Stimulated activated CD8-positive, alpha-beta memory T cell treated with anti-CD3 and anti-CD28 coated beads, Interleukin-7, amount 100 ng/mL, for 48 hours (primary cell): ENCODE measurements at places on chromosomes 1 and 21.

- DNase-seq, result no peak
Observed at GRCh38 chr1:15039901-15040300, 113.6 kb upstream of the TMEM51 start.

GRCh38 chr1:60870269-60870865, 212.0 kb upstream of the NFIA start:
- DNase-seq, result no peak

- no peak for DNase-seq
Observed at GRCh38 chr1:100346387-100346786, 5.9 kb upstream of the CDC14A start.

GRCh38 chr1:17540255-17541001, 930 bp downstream of the ARHGEF10L start:
- DNase-seq, result no peak

- no peak for DNase-seq
Observed at GRCh38 chr1:110770832-110771231, 96.1 kb upstream of the KCNA3 start.

DNA sequence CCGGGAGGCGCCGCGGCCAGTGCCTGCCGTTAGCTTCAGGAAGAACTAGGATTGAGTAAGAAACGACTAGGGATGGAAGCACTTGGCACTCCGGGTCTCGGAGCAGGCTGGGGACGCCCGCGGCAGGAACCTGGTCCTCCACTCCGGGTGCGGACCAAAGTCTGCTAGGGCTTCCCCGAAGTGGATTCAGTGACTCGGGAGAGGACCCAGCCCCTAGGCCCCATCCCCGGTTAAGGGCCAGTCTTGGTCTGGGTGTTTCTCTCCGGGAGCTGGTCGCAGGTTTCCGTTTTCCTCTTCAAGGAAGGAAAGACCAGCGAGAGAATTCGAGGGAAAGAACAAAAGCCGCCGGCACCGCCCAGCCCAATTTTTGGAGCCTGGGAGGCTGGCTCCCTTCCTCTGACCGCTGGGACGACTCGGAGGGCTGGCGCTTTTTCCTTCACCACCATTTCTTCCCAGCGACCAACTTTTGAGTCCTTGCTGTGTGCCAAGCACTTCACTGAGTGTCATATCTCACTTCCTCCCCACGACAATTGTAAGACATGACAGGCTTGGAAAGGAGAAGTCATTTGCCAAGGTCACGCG, 16.8 kb upstream of the STMN1 start:
- DNase-seq, result no peak

DNA sequence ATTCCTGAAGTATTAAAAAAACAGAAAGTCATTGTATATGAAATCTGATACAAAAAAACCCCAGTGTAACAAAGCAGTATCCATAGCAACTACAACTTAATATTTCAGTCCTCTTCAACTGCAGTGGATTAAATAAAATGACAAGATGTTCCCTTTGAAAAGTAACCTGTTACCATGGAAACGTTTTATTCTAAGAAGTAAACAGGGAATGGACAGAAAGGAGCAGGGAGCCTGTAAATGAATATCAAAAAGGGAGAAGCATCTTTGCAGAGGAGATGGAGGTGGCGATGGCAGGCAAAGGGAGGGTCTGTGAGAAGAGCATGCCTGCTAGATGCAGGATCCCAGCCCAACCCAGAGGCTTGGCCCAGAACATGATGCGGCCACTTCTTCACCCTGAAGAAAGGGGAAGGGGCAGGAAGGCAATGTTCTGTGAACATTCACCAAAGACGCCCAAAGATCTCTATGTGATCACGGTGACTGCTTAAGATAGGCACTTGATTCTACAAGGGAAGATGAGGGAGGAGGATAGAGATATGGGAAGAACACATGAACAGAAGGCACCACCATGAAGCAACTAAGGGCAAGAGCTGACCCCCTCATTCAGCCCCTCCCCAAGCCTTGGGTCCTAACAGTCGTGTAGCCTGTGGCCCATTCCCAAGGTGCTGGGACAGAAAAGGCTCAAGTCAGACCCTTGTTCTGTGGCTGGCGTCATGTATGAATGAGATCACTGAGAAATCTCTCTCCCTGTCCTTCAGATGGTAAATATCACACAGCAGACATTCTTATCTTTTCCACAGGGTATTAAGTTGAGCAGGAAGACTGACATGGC, 200.0 kb downstream of the SLC45A1 start:
- DNase-seq, result no peak

GRCh38 chr1:201131398-201131797, 4.4 kb upstream of the ASCL5 start:
- no peak for DNase-seq

DNA sequence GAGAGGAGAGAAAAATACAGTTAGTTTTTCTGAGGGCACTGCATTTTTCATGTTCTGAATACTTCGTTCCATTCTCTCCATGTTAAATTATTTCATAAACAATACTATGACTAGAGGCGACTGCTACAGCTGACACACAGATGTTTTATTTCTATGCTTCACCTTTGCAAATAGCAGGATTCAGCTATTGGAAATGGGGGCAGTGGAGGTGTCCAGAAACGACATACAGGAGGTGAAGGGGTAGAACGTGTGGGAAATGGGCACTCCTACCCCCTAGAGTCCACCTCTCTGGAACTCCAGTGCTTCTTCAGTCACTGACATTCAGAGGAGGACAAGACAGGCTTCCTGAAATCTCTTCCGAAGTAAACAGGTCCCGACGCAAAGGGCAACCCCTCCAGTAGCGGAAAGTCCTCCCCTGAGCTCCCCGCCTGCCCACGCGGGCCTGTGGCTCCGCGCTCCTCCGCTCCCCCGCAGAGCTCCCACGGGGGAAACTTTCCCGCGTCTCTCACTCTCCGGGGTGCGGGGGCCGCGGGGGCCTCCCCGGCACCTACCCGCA, 480 bp downstream of the DPYD start:
- no peak for DNase-seq

GRCh38 chr1:175978476-175978875, 228.6 kb downstream of the COP1 start:
- DNase-seq, result no peak

DNA sequence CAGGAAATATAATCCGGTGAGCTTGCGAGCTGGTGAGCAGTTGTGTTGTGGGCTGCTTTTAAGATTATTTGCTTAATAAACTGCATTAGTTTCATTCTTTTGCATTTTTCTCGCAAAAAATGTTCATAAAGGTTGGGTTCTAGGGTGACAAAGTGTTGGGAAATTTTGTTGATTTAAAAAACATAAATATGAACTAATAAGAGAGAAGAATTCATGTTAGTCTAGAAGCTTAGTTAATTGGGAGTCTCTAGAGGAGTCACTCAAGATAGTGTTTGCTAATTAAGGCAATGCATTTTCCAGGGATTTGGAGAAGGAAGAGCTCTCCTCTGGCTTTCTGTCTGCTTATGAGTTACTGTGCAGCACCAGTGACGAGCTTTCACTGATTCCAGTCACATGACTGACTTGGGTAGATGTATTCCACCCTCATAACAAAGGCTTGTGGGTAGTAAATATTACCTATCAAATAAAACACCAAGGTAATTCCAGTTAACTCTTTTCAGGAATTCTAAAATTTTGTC, 417.0 kb downstream of the PTBP2 start:
- no peak for DNase-seq

DNA sequence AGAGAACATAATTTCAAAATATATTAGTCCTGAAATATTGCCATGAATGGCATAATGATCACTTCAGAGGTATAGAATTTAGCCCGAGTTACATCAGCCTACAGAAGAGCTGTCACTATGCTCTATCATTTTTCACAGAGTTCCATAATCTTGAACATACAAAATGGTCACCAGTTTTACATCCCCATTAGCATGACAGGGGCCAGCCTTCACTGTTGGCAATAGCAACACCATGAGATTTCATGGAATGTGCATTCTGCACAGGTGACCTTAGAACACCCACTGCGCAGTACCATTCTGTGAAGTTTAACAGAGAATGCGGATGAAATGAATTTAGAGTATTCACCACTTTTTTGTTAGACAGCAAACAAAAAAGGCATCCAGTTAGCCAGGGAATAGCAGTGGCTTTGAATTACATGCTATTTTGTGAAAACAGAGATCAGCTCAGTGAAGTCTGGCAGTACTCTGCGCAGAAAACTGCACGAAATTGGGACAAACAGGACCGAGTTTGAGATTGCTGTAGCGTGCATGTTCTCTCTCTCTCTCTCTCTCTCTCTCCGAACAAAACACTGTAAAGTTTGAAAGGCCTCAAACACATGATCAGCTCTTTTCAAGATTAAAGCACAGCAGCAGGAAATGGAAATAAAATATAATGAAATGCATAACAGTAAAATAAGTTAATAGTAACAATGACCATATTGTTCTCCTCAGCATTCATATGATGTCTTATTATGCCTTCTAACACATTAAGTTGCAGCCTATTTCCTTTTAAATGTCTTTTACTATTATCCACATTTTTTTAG, 349.3 kb downstream of the USH2A start:
- DNase-seq, result no peak

GRCh38 chr1:18970762-18971161, 14.3 kb upstream of the IFFO2 start:
- DNase-seq, result no peak

DNA sequence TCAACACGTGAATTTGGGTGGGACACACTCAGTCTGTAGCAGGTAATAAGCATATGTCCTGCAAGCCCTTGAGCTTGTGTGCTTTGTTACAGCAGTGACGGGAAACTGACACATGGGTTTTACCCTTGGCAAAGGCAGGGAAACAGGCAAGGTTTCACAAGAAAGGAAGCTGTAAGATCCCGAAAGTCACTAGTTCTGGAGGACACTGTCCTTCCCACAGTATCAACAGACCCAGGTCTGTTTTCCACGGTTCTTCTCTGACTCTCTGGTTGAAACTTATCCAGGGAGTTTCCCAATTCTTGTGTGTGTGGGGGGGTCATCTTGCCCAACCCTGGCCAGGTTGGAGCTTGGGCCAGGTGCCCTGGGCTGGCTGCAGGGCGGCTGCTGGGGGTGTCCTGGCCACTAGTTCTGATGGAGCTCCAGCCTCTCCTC, 29.3 kb upstream of the ZBTB21 start:
- no peak for DNase-seq

DNA sequence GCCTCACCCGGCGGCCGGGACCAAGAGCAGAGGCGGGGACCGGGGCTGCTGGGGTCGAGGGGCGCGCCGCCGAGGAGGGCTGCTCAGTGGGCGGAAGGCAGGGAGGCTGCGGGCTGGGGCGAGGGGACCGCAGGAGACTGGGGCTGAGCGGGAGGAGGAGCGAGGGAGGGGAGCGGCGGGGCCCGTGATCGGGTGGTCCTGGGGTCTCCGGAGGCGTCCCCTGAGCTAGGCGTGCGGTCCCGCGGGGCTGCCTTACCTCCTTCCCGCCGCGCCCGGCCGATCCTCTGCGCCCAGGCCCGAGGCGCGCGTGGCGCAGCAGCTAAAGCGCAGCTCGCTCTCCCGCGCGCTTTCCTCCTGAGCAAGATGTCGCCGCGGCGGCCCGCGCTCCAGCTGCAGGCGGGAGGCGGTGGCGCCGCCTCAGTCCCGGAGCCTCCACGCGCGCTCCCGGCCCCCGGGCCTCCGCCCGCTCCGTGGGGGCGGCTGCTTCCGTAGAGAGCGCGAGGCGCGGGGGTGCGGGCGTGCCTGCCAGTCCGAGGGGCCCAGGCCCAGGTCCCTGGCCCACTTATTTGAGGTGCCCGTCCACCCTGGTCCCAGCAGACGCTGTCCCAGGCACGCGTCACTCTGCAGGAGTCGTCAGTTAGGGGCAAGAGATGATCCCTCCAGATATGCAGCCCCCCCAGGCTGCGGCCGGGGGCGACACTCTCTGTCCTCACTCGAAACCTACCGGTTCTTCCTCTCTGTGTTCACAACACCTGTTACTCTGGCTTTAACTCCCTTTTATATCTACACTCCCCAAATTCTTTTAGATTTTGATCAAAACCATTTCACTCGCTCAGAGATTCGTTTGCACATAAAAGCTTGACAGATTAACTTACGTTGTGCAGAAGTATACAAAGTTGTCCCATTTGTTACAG, at the start of gene CCSAP:
Gene CCSAP (minus strand): TSS at position 392 of the 914 bp plus-strand sequence. CDS start 582 bp downstream, outside the sequence.
- DNase-seq, result no peak

DNA sequence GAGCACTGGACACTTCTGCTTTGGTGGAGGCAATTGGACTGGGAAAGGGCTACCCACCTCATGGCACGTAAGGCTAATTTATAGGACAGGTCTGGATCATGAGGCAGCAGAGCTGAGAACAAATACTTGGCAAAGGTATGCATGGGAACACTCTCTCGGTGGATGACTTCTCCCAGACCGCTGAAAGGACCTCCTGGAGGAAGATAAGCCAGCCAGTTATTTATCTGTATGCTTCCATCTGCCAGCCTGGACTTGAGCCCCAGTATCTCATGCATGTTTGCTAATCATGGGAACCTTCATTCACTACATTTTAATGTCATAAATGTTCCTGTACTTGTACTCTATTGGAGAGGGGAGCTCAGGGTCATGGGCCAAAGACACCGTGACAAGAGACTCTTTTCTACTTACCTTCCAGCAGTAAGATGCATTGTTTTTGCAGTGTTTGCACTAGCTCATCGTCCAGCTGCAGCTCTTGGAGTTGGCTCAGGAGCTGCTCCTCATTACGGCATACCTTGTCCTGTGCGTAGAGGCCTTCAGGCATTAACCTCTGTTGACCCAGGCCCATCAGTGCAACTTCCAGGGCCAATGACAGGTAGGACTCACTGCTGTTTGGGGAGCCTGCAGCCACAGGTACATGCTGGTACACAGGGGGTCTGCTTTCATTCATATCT, 23.7 kb downstream of the UROD start:
- no peak for DNase-seq

DNA sequence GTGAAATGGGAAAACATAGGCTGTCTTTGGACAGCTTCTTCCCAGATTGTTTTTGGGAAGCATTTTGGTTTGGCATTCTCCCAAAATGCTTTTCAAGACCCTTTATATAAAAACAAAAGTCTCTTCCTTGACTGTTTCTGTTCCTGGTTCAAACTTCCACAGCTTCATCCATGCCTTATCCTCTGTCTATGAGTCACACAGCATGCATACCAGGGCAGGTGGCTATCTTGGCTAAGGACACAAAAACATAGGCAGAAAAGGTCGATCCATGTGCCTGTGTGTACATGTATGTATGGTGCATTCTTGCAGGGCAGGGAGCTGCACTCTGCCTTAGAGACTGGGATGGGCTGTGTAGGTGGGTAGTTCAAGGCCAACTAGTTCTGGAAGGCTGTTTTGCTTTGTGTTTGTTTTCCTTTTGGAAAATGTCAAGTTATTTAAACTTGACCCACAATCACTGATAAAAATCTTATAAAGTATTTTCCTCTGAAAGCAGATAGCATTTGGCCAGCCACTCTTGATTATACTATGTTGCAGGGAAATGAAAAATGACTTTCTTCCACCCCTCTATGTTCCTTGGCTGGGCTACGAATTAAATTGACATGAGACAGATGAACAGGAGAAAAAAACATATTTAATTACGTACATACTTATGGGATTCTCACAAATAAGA, 437.0 kb downstream of the SIPA1L2 start:
- no peak for DNase-seq

GRCh38 chr1:72649991-72650390, 367.7 kb upstream of the NEGR1 start:
- DNase-seq, result no peak
